Caco-2 (cell line): ENCODE measurements at places on chromosomes 3 and 15. TPM values are rescaled to one million over a fixed set of nuclear protein-coding genes. Genes with fewer than 3 reads are reported as not detected.

DNA sequence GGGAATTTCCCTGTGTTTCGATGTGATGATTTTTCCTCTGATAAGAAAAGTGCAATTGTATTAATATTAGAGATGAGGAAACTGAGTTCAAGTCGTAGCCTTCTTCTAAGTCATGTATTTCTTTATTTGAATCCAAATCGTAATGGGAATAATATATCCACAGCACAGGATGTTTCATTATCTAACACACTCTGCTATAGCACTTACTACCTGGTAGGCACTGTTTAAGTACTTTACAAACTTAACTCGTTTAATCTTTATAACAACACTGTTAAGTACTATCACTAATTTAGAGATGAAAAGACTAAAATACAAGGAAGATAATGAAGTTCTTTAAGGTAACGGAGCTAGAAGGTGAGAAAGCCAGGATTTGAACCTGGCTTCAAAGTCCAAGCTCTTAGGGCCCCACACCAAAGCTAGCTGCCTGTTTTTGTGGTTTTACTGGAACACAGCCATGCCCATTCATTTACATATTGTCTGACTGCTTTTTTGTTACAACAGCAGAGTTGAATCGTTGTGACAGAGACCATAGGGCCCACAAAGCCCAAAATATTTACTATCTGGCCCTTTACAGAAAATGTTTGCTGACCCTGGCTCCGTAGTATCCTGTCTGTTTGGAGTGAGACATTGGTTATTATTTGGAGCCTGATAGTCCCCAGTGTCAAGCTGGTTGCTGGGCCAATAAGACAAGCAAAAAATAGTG, 9.6 kb upstream of the ATP13A3 start:
- no peaks in the 10 kb centered on the region for H3K36me3 ChIP-seq
- peaks cover 36% of the 10 kb centered on the region for H3K4me1 ChIP-seq
- no peak overlapping the region for H3K27ac ChIP-seq
- DNase-seq, result no peak

- H3K27me3 ChIP-seq, result no peaks in the 10 kb centered on the region
- H3K4me1 ChIP-seq, result no peaks in the 10 kb centered on the region
- no peak for DNase-seq
- no peaks in the 10 kb centered on the region for H3K36me3 ChIP-seq
Measured at GRCh38 chr15:62360332-62361097, 195.4 kb upstream of the C2CD4B start.

- no peaks in the 10 kb centered on the region for H3K27me3 ChIP-seq
- 0 out of 2 replicates have a peak, but pooled peaks cover 8% of the 10 kb centered on the region for H3K4me1 ChIP-seq
- no peak overlapping the region for H3K4me3 ChIP-seq
- H3K36me3 ChIP-seq, result no peaks in the 10 kb centered on the region
Measured at GRCh38 chr3:127549826-127550467, 40.6 kb downstream of the TPRA1 start.

DNA sequence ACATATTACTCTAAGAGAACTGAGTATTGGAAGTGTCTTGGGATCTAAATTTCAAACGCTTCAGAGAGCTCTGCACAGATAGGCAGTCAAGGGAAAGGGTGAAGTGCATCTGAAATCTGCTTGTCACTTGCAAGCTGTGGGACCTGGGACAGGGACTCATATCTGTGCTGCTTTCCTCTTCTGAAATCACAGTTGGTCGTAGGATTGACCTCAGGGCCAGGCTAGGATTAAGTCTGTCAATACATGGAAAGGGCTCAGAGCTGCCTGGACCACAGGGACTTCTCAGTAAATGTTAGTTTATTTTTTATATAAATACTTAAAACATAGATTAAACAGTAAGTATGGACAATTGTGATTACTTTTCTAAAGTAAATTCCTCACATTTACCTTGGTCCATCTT, 74.7 kb upstream of the CMTM7 start:
- H3K27me3 ChIP-seq, result no peaks in the 10 kb centered on the region
- H3K27ac ChIP-seq, result no peak overlapping the region
- no peaks in the 10 kb centered on the region for H3K36me3 ChIP-seq
- no peak overlapping the region for H3K4me3 ChIP-seq
- DNase-seq, result peak; percentile 57
- peaks cover 25% of the 10 kb centered on the region for H3K4me1 ChIP-seq

TM4SF18 gene
- total RNA-seq, result not detected in 2 replicates
